Neural progenitor cell (in vitro differentiated cells): ENCODE measurements at places on chromosomes 4 and X.

GRCh38 chr4:87895964-87896621, 63.3 kb downstream of the MEPE start:
- DNase-seq = no peak

DNA sequence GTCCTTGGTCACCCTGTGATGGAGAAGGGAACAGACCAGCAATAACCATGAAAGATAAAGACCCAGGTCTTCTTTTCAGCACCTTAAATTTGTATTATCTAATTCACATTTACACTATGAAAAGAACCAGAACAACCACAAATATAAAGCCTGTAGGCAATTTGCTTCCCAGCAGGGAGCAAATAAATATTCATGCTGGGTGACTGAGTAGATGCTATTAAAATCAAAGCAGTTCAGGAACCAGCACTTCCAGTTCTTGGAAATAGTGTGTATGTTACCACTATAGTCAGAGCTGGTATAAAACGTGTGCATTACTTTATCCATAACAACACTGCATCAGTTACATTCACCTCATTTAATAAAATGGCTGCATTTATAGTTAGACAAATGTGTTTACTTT, 177.8 kb upstream of the ETNPPL start:
- no peak for DNase-seq

DNA sequence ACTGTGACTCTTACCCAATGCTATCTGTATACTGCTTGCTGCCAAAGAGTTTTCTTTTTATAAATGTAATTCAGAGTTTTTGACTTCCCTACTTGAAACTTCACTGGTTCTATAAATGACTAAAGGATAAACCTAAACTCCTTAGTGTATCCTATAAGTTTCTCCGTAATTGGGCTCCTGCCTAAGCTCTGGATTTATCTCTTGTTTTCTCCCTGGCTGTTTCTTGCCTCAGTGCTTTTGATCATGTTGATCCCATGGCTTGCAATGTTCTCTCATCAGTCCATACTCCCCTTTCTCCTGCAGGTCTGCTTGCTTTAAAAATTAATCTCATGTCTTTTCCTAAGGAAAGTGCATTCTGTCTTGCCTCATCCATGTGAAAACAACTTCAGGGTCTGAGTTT, 1543.1 kb upstream of the IGFBP7 start:
- no peak for DNase-seq

DNA sequence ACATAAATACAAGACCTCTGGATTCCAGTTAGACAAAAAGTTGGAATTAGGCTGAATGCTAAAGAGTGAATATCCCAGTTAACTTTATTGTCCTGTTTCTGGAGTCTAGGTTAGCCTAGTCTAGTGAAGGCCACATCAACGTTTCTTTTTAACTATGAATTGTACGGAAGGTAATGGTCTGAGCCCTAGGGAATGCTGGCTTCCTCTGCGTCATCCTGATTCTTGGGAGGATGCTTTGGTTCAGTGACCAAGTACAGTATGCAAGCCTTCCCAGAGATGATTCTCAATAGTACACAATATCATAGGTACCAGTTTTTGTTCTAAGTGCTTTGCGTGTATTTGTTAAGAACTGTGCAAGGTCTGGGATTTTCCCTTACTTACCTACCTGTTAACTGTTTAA, 11.8 kb downstream of the DIAPH2 start:
- no peak for DNase-seq

- DNase-seq = no peak
Measured at GRCh38 chr4:145539671-145540070, 58.0 kb downstream of the SMAD1 start.

GRCh38 chr4:1933700-1934099, 62.5 kb downstream of the NSD2 start:
- no peak for DNase-seq

- no peak for DNase-seq
Measured at GRCh38 chrX:19133231-19133630, 11.0 kb upstream of the ADGRG2 start.

DNA sequence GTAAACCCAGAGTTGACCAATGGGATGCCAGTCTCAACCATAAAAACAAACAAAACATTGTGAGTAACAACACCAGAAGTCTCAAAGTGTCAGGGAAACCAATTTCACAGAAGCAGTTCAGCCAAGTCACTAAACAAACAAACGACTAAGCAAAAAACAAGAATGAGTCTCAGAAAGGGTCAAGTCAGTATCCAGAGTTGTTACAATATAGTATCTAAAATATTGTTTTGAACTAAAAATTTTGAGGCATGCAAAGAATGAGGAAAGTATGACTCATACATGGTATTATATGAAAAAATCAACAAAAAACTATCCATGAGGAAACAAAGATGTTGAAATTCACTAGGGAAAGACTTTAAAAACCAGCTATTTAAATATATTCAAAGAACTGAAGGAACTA, 70.6 kb downstream of the AR start:
- no peak for DNase-seq

DNA sequence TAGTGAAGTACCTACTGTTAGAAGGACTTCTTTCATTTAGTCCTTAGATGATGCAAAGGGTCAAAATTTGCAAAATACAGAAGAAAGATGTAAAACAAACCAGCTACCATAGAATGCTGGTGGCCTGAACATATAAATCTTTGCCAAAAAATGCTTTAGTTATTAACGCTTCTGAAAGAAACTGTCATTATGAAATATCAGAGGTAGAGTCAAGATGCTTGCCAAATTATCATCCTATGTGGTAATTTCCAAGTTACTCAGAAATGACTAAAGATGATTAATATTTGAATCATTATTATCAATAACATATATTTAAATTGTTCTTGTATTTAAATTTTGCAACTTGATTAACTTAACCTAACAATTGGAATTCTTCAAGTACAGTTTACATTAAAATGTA, 588.4 kb upstream of the FAM241A start:
- DNase-seq = no peak

DNA sequence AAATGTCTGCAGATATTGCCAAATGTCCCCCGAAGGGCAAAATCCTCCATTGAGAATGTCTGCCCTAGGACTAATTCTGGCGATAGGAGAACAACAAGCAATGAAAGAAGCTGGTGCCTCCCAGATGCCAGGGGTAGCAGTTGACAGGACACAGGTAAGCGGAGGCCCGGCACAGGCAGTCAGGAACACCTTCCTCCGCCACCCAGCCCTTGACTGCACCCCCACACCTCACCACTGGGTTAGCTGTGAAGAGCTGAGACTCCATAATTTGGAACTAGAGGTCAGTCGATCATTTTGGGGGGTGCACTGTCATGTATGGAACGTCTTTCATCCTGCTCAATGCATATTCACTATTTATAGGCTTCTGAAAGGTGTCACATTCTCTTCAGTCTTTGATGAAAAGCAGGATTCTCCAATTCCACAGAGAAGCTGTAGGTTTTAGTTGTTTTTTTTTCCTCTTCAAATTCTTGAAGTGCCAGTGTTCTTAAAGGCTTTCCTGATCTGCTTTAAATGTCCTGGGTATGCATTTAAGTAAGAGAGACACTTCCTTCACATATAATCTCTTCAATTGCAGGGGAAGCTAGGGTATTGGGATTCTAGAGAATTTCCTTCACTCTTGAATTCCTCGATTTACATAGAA, 111.6 kb upstream of the ZFP42 start:
- no peak for DNase-seq

DNA sequence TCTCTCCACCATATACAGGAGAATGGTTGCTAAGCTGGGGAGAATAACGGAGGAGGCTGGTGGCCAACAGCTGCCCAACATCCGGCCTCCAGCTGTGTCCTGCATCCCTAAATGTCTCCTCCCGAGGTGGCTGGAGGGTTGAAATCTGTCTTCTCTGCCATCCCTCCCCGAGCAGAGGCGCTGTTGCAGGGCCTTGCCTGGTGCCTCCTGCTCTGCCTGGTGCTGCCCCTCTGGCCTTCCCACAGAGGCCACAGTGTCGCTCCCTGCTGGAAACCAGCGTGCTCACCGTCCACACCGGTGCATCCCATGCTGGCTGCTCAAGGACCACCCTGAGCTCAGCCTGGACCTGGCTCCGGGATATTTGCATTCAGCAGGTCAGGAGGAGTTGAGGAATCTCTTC, 115.2 kb downstream of the ENPP6 start:
- DNase-seq = no peak

DNA sequence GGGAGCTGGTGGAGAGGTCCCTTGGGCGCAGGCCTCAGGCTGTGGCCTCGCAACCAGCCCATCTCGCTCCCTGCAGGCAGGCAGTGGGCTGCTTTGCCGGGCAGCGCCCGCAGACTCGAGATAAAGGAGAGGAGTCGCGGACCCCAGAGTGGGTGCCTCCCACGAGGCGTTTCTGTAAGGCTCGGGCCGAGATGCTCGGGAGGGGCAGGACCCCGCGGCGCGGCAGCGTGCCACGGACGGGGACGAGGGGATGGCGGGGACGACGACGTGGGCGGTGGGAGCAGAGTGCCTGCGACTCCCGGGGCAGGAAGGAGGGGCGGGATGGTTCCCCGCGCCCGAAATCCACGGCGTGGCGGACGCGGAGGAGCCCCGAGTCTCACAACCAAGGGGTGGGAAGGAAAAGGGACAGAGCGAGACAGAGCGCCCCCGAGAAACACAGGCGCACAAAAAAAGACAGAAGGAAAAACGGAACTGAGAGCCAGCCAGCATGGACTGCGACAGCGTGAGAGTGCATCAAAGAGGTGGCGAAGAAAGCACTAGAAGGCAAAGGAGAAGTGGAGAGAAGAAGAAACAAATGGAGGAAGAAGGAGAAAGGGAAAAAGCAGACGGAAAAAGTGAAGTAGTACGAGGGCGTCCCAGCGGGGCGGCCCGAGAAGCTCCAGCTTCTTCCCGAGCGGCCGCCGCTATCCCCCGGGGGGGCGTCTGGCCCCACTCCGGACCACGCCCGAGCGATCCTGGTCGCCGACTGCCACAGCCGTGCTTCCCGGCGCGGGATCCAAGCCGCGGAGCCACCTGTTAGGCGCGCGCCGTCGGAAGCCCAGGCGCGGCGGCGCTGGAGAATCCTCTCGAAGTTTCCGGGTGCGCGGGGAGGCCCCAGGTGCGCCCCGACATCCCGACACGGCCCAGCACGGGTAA, 1.5 kb downstream of the BEND4 start:
- peak; percentile 61 for DNase-seq

- DNase-seq = no peak
Measured at GRCh38 chr4:55725057-55725456, 89.0 kb upstream of the NMU start.

GRCh38 chrX:12890467-12890866, 16.0 kb upstream of the TLR8 start:
- DNase-seq = no peak

- DNase-seq = no peak
Measured at GRCh38 chr4:108139089-108139488, 29.6 kb downstream of the LEF1 start.

DNA sequence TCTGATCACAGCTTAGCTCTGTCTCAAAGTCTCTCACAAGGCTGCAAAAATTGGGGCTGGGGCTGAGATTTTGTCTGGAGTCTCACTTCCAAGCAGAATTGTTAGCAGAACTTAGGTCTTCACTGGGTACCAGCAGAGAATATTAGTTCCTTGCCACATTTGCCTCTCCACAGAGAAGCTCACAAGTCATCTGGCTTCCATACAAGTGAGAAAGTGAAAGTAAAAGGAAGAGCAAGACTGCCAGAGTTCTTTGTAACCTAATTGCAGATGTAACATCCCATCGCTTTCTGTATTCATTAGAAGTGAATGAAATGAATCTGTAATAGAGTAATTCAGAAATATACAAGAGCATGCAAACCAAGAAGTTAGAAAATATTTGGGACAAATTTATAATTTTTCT, 624.1 kb upstream of the GNPDA2 start:
- no peak for DNase-seq

- DNase-seq = peak; percentile 24
Measured at GRCh38 chrX:103157496-103158316, 57.2 kb upstream of the BEX4 start.

GRCh38 chrX:153884136-153884535, 1.8 kb downstream of the L1CAM start:
- no peak for DNase-seq

- no peak for DNase-seq
Measured at GRCh38 chrX:107493141-107493540, 43.7 kb downstream of the FRMPD3 start.

- DNase-seq = no peak
Measured at GRCh38 chr4:2939383-2940243, 23.6 kb downstream of the NOP14 start.

DNA sequence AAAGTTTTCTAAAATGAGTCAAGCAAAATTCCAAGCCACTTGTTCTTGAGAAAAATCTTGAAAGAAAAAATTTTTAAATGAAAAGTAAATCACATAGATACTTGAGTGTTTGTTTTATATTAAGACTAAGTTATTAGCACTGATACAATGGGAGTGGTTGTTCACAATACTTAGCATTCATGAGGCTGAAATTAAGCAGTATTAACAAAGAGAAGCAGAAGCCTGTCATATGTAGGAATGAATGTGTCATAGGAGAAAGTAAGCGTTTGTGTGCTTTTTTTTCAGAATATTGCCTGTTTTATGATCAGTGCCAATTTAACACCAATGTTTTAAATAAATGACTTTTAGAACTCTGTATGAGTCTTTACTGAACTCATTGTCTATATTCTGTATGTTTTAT, 37.6 kb downstream of the PLS3 start:
- no peak for DNase-seq

DNA sequence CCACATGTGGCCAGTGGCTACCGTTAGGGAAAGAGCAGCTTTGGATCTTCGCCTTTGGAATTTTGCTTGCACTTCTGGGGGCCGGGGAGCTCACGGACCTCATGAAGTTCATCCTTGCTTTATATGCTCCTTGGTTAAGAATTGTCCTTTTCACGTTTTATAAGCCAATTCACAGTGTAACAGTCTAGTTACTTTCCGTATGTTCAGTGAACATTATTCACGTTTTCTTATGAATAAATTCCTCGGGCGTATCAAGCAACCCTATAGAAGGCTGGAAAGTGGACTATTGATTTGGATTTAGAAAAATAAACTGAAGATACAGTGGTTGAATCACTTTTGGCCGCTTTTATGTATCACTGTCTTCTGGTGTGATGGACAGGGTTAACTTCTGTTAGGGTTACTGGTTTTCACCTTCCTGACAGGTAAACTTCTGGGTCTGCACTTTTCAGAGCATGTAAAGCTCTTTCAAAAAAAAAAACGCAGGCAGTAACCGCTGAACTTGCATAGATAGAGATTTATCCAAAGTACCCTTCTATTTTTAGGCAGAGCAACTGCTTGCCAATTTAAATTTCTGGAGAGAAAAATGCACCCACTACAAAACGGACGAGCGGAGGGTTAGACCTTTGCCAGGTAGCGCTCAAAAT, 569 bp upstream of the PDLIM5 start:
- DNase-seq = no peak

GRCh38 chrX:111687305-111687704, 6.3 kb downstream of the ALG13 start:
- no peak for DNase-seq

DNA sequence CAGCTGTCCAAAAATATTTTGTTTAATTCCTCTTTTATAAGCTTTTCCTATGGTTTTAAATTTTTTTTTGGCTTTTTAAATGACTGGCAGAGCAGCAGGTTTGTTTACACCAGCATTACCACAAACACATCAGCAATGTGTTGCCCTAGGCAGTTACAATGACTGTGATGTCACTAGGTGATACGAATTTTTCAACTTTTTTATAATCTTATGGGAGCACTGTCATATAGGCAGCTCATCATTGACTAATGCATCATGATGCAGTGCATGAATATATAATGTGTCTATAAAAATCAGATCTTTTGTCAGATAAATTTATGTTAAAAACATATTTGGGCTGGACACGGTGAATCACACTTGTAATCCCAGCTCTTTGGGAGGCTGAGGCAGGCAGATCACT, 231.6 kb upstream of the SLIT2 start:
- DNase-seq = no peak
